Stimulated activated CD4-positive, alpha-beta T cell treated with anti-CD3 and anti-CD28 coated beads, Interleukin-2, amount 100 ng/mL, for 24 hours (primary cell): ENCODE measurements at places on chromosomes 6 and 20.

GRCh38 chr20:31956556-31957526, 5.0 kb upstream of the PDRG1 start:
- DNase-seq: no peak

DNA sequence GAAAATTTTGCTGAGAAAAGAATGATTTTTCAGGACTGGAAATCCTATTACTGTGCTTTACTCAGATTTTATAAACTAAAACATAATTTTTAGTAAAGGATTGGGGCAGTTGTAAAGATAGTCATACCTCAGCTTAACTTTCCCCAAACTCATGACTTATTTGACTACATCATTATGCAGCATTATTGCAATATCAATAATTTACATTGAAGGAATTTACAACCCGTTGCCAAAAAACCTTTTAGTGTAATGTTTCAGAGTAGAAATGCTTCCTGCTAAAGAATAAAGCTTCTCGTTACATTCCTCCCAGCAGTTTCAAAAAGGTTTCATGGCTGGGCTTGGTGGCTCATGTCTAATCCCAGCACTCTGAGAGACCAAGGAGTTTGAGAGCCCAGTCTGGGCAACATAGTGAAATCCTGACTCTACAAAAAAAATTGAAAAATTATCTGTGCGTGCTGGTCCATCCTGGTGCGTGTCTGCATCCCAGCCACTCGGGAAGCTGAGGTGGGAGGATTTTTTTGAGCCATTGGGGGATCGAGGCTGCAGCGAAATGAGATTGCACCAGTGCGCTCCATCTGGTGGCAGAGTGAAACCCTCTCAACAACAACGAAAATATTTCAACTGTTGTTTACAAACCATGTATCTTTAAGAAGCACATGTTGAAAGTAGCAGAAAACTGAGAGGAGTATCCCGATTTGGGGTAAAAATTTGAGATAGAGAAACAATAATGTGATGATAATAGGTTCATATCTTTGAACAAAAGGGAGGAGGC, 4.4 kb downstream of the AMD1 start:
- peak; percentile 21 for DNase-seq

DNA sequence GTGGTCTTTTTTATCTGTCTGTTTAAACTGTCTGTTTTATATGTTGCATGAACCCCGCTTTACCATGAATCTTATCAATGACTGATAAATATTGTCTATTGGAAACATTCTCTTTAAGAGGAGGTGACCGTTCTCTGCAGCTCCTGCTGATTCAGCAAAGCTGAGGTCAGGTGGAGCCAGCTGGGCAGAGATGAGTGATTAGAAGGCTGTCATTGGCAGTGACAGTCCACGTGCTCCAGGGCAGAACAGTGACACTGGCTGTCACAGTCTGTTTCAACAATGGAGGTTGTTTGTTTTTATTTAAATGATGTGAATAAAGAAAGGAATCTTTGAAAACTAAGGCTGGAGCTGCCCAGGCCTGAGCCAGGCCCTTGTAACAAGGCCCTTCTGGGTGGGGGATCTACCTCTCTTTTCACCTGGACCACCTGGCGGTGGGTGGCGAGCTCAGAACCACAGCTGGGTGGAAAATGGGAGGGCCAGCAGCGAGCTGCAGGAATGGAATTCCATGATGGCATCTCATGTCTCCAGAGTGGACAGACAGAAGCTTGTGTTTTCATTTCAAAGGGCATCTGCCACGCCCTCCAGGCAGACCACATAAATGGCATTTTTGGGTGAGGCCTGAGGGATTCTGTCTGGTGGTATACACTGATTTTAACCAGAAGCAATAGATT, 12.6 kb downstream of the SYNJ2 start:
- no peak for DNase-seq

GRCh38 chr20:21503345-21503744, 10.5 kb downstream of the NKX2-2 start:
- DNase-seq: no peak

DNA sequence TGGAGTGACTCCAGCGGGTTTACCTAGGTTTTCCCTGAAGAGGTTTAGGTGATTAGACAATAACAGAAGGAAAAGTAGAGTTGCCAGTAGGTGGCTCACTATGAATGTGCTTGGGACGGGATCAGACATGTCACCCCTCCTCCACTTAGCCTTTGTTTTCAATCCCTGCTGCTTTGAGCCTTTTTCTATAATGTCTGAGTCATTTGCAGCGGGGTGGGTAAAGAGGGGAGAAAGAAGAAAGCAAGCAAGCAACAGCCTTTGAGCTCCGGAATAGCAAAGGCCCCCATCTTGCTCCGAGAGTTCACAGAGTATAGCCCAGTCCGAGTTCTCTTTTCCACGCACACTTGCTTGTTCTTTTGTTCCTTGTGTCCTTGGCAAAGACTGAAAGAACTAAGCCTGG, 129.1 kb downstream of the PACRG start:
- no peak for DNase-seq

- no peak for DNase-seq
Measured at GRCh38 chr6:20458027-20458894, 56.6 kb downstream of the E2F3 start.

GRCh38 chr6:111487661-111488060, 4.6 kb upstream of the REV3L start:
- DNase-seq: no peak

DNA sequence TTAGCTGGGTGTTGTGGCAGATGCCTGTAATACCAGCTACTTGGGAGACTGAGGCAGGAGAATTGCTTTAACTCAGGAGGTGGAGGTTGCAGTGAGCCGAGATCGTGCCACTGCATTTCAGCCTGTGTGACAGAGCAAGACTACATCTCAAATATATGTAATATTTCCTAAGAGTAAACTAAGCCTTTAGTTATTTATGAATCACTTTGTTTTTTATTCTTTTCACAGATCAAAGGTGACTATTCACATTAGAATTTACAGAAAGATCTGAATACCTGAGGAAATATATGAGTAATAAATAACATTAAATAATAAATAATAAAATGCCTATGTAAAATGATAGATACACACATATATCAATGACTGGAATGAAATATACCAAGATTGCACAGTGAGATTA, 630.8 kb upstream of the IMPG1 start:
- DNase-seq: no peak

- DNase-seq: no peak
Measured at GRCh38 chr20:12557224-12557623, 451.5 kb upstream of the SPTLC3 start.

GRCh38 chr6:35544769-35545361, 32.2 kb upstream of the TULP1 start:
- no peak for DNase-seq

- no peak for DNase-seq
Measured at GRCh38 chr6:31896856-31897611, 464 bp downstream of the EHMT2 start.

- peak; percentile 48 for DNase-seq
Measured at GRCh38 chr20:3781153-3781910, at the start of gene SPEF1. Gene SPEF1 (minus strand): TSS chr20:3781448. CDS start chr20:3781287, 161 bp downstream.

DNA sequence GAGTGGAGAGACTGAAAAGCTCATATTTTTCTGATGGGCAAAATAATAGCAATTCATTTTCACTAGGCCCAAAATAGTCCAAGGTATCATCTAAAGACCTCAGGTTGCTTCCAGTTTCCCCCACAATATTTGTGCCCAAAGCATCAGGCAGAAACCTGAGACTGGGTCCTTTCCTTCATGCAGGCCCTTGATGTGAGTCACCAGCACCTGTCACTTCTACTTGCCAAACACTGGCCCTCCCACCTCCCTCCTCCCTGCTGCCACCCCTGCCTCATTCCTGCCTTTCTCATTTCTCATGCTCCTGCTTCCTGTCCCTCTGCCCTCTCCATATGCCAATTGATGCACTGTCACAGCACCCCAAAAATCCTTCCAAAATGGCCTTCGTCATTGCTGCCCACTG, 230.4 kb upstream of the CST7 start:
- no peak for DNase-seq

GRCh38 chr20:709423-709822, 33.8 kb upstream of the SCRT2 start:
- DNase-seq: no peak

GRCh38 chr6:102197211-102197610, 803.7 kb downstream of the GRIK2 start:
- DNase-seq: no peak

DNA sequence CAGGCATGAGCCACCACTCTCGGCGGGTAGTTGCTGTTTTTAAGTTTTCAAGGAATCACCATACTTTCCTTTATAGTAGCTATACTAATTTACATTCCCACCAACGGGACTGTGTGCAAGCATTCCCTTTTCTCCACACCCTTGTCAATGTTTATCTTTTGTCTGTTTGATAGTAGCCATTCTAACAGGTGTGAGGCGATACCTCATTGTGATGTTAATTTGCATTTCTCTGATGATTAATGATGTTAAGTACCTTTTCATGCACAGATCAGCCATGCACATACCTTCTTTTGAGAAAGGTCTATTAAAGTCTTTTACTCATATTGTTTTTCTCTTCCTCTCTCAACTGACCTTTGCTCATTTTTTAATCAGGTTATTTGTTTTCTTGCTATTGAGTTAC, 43.0 kb upstream of the CCND3 start:
- no peak for DNase-seq

DNA sequence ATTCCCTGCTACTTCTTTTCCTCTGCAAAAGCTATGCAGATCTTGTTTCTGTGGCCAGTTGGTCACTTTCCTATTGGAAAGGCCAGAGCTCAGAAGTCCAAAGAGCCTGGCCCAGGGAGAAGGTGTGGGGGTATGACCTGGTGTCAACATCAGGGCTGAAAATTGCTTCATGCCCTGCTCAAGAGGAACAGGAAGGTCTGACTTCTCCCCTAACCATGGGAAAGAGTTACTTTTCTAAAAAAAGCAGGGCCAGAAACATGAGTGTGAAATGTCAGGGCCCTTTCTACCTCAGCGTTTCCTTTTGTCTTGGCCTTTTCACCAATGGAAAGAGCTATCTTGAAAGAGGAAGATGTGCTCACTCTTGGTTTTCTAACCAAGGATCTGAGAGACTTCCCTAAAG, 117.4 kb downstream of the MAFB start:
- DNase-seq: no peak

DNA sequence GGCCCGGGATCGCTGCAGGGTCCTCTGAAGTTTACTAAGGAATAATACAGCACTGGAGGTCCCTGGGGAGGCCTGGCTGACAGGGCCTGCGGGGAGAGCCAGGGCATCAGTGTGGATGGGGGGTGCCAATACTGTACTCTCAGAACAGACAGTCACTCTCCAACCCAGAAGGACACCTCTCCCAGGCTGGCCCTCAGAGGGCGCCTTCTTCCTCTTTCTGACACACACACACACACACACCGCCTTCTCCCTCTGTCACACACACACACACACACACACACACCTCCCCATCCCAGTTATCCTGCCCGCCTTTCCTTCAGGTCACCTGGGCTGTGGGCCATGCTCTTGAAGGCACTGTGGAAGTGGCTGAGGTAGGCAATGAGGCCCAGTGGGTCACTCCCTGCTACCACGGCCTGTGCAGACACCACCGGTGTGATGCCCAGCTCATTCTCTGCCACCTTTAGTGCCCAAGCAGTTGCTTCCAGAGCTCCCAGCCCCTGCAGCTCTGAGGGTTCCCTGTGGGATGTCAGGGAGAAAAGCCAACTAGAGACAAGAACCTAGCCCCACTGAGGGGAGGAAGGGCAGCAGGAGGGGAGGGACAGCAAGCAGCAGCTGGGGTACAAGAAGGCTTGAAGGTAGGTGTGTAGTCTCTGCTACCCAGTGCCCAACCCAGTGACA, 7.5 kb downstream of the SMPD2 start:
- DNase-seq: no peak

- DNase-seq: peak; percentile 64
Measured at GRCh38 chr6:157235600-157236039, 87.7 kb downstream of the TMEM242 start.

GRCh38 chr6:139344186-139344963, 30.1 kb downstream of the CITED2 start:
- DNase-seq: no peak

GRCh38 chr6:90915224-90915915, 328.5 kb upstream of the MAP3K7 start:
- DNase-seq: no peak

DNA sequence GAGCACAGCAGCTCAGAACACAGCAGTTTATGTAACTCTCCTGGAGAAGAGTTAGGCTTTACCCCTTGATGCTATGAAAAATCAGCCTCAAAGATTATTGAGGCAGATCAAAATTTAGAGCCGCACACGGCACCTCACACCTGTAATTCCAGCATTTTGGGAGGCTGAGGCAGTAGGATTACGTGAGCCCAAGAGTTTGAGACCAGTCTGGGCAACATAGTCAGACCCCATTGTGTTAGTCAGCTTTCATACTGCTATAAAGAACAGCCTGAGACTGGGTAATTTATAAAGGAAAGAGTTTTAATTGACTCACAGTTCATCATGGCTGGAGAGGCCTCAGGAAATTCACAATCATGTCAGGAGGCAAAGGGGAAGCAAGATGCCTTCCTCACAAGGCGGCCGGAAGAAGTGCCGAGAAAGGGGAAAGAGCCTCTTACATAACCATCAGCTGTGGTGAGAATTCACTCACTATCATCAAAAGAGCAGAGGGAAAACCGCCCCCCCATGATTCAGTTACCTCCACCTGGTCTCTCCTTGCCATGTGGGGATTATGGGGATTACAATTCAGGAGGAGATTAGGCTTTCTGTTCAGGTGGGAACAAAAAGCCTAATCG, 87.7 kb downstream of the SGK1 start:
- DNase-seq: no peak

DNA sequence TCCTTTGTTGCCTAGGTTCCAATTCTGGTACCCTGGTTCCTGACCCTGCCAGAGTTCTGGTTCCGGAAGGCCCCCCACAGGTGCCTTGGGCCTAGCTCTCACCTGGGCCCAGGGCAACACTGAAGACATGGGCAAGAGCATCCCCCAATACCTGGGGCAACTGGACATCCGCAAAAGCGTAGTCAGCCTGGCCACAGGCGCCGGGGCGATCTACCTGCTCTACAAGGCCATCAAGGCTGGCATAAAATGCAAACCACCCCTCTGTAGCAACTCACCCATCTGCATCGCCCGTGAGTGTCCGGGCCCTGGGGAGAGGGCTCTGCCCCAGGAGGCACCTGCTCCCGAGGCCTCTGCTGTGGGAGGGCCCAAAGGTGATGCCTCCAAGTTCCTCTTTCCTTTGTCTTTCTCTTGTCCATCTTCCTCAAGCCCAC, at the start of gene ARMC12:
ARMC12 (plus strand) TSS at position 51 of the 431 bp plus-strand sequence; CDS start at position 128, 77 bp downstream.
- DNase-seq: no peak

DNA sequence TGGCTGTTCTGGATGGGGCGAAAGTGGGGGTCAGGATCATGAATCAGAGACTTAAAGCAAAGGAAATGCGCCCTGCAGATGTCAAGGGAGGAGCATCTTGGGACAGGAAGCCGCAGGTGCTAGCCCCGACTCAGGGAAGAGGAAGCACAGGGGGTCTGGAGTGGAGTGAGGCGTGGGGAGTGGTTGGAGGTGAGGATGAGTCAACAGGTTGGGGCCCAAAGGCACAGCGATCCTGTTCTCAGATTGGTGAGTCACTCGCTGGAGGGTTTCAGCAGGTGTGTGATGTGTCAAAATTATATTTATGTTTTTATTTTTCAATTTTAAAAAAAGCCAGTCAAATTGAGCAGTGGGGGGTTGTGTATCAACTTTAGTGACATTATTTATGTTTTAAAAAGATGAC, 19.0 kb downstream of the PACSIN1 start:
- peak; percentile 70 for DNase-seq

- DNase-seq: no peak
Measured at GRCh38 chr6:169930799-169931198, 179.4 kb downstream of the ERMARD start.
